ENCODE measurements at places on chromosomes 11 and 22.
A peak's percentile ranks its signal among the peaks of the same experiment; 100 is the strongest.

GRCh38 chr22:44260216-44261035 lies 52.3 kb downstream of the SHISAL1 start:
- no peak for DNase-seq

DNA sequence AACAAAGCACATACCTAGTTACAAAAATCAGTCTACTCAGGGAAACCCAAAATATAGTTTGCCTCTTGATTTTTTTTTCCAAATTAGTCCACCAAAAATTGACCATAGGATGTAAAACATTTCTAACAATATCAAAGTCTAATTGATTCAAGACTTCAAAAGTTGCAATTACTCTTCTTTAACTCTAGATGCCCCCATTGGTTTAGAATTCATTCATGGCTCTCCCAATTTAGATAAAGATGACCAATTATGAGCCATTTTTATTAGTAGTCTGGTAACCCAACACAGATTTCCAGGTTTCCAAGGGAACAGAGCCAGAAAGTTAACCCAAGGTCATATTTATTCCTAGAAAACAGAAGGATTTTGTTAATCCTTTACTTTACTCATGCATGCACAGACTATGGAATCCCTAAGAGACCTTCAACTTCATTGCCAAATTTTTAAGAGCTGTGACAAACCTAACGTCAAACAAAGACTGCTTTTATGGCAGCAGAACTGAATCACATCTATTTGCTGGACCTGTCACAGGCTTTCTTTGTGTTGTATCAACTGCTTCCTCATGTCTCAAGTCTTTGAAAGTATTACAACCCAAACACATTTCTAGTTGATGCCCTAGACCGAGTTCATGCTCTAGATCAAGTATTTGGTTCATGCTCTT lies 55.3 kb downstream of the C22orf42 start:
- no peak for DNase-seq

DNA sequence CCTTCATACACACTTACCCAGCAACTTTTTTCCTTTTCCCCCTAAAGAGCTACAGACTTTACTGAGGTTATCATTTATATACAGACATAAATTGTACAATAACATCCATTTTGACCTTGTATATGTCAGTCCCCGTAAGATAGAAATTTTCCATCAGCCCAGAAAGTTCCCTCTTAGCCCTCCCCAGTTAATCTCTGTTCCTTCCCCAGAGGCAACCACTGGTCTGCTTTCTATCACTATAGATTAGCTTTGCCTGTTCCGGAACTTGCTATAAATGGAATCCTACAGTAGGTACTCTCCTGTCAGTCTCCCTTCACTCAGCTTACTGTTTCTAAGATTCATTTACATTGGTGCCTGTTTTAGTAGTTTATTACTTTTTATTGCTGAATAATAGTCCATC lies 54.9 kb downstream of the TSPAN18 start:
- no peak for DNase-seq

DNA sequence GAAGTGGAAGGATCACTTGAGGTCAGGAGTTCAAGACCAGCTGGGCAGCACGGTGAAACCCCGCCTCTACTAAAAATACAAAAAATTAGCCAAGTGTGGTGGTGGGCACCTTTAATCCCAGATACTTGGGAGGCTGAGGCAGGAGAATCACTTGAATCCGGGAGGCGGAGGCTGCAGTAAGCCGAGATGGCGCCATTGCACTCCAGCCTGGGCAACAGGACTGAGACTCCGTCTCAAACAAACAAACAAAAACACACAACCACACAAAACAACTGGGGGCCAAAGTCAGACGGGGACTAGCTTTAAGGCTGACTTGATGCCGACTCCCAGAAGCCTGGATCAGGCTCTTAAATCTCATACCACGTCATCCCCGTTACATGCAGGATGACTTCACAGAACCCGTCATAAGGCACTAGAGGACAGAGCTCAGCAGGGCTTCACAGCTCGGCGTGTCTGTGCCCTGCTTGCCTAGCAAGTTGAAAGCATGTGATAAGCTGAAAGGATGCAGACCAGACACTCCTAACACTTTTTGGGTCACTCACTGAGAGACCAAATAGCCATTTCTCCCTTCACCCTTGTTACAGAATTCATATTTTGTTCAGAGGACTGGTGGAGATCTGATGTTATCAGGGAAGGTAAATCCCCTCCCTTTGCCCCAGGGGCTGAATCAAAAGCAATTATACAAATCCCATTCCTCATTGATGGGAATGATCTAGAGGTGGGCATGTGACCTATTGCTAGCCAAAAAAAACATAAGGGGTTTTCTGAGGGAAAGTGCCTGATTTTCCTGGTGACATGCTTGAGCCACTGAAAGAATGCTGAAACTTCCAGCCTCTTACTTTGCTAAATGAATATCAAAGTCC lies 65.4 kb downstream of the GAB2 start:
- no peak for DNase-seq

DNA sequence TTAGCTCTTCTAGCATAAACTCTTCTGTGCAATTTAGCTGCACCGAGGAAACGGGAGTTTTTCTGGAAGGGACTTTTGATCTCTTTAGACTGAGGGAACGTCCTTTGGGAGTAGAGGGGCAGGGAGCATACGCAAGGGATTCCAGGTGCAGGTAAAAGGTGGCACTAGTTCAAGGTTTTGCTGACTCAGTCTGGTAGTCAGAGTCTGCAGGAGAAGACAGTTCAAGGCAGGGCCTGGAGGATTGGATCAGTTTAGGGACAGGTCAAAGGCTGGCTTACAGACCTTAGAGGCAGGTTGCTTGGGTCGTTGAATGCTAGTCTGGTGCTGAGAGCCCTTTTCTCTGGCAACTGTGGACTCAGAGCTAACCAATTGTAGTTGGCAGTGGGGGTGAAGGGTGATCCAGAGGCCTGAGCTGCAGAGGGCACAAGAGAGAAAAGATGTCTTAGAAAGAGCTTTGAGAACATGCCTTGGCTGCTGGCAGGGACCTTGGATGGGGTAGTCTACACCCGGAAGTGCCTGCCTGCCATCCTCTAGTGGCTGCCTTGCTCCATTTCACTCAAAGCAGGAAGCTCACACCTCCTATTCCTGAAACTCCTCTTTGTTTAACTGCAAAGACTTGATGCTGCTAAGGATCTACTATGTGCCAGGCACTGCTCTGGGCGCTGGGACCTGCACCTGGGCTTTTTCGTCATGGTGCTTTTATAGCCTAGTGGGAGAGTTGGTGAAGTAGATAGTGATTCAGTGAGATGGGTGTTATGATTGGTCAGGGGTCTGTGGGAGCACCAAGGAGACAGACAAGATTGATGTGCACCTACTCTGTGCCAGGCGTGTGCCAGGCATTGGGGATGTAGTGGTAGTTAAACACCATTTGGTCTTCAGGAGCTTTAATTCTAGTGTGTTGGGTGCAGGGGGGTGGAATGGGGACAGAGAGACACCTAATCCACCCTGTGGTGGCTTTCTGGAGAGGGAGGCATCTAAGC lies 17.1 kb downstream of the MIAT start:
- peak; percentile 58 for DNase-seq

- no peak for DNase-seq
These were observed 577.9 kb upstream of the ANO5 start for GRCh38 chr11:21614961-21615360.

GRCh38 chr22:17436382-17436980 lies 67.2 kb downstream of the CECR2 start:
- DNase-seq: no peak

- peak; percentile 31 for DNase-seq
These were observed 889 bp upstream of the DMC1 start for GRCh38 chr22:38570779-38571364.

DNA sequence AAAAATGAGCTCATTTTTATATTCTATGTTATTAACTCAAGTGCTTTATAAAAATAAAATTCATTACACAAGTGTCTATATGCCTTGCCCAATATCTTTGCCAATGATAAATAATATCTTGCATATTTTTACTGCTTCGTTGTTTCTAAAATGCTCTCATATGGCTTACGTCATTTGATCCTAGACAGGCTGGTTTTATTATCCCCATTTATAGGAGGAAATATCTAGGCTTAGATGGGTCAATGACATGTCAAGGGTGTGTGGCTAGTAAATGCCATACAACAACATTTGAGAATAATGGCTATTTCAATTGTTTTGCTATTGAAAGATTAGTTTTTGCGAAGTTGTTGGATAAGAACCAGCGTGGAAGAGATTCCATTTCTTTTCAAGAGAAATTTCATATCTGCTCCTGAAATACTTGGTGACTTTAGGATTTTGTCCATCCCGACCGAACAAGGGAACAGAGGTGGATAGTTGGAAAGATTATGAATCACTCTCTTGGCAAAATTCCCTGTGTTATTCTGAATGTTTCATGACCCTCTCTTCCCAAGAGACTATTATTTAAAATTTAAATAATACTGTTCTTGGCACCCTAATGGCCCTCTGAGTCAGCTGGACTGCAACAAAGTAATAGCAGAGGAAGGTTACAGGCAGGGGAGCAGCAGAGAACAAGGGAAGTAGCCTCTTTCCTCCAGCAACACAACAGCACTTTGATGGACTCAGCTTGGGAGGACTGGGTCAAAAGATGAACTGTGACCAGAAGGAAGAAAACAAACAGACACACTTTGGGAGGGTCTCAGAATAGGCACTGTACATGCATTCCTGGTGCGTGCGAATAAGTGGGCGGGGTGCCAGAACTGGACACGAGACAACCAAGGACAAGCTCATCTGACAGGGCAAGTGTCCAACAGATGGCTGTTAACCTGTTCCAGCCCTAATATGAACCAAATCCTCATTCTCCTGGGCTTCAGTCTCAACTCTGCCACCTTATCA lies 94.5 kb downstream of the ME3 start:
- DNase-seq: no peak

DNA sequence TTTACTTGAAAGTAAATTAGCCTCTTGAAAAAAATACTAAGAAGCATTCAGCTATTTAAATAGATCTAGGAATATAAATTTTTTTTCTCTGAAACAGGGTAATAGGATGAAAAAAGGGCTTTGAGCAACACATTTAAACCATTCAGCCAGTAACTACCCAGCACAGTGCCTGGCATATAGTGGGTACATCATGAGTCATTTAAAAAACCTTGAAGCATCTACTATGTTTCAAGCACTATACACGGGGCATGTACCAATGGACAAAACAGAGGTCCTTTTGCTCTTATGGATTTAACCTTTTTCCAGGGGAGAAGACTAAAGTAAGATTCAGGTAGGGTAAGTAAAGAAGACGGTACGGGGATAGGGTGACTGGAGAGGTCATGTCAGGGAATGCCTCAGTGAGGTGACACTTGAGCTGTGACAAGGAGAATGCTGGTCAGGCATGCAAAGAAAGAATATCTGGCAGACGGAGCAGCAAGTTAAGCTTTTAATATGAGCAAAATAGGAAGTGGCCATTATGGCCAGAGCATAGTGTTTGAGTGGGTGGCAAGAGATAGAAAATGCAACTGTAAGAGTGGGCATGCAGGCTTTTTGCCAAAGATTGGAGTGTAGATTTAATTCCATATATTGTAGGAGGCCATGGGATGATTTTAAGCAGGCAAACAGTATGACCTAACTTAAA lies 101.1 kb downstream of the HIPK3 start:
- DNase-seq: no peak

GRCh38 chr22:20118300-20119020 lies 1.4 kb upstream of the TRMT2A start:
- DNase-seq: no peak

GRCh38 chr22:44783581-44783980 lies 31.2 kb downstream of the ARHGAP8 start:
- DNase-seq: no peak
